Adipose tissue (tissue), 3 donors: ENCODE measurements at places on chromosomes 1 and 21. TPM values are rescaled to one million over a fixed set of nuclear protein-coding genes. Genes with fewer than 3 reads are reported as not detected.

GUCA2A gene
- not detected for polyA plus RNA-seq

NPHS2 gene
- polyA plus RNA-seq: not detected

CNR2 gene
- 0.11 TPM for polyA plus RNA-seq

CYP4A11 gene
- polyA plus RNA-seq: not detected

SHE gene
- 3.2 TPM for polyA plus RNA-seq

KIF21B gene
- 1.1 TPM for polyA plus RNA-seq

FHAD1 gene
- 0.11 TPM for polyA plus RNA-seq

DMBX1 gene
- polyA plus RNA-seq: not detected

ETV3L gene
- not detected for polyA plus RNA-seq

PDC gene
- polyA plus RNA-seq: not detected

GPR153 gene
- 3.7 TPM for polyA plus RNA-seq

FCRL1 gene
- polyA plus RNA-seq: 0.58 TPM

AKNAD1 gene
- polyA plus RNA-seq: not detected

SLFNL1 gene
- polyA plus RNA-seq: 0.34 TPM

TMEM39B gene
- polyA plus RNA-seq: 6.2 TPM

G0S2 gene
- polyA plus RNA-seq: 291 TPM

VANGL2 gene
- 1.9 TPM for polyA plus RNA-seq

TFF2 gene
- polyA plus RNA-seq: 0.94 TPM

PROK1 gene
- polyA plus RNA-seq: 5.1 TPM

GJA8 gene
- not detected for polyA plus RNA-seq

MMEL1 gene
- 7.0 TPM for polyA plus RNA-seq

SELP gene
- 20.7 TPM for polyA plus RNA-seq

PRELP gene
- polyA plus RNA-seq: 86.3 TPM

ITLN2 gene
- 0.21 TPM for polyA plus RNA-seq

SLAMF7 gene
- polyA plus RNA-seq: 0.35 TPM

FAM177B gene
- polyA plus RNA-seq: 2.1 TPM

CACNA1S gene
- polyA plus RNA-seq: under 0.01 TPM

GMEB1 gene
- 2.8 TPM for polyA plus RNA-seq

OR2AK2 gene
- not detected for polyA plus RNA-seq

CDK18 gene
- polyA plus RNA-seq: 9.6 TPM

PLA2G4A gene
- 6.0 TPM for polyA plus RNA-seq

LIN9 gene
- polyA plus RNA-seq: 1.2 TPM

CFAP107 gene
- polyA plus RNA-seq: not detected

CYP4Z1 gene
- 0.51 TPM for polyA plus RNA-seq

C1orf21 gene
- polyA plus RNA-seq: 86.3 TPM

F13B gene
- not detected for polyA plus RNA-seq

SLAMF9 gene
- not detected for polyA plus RNA-seq

AGTRAP gene
- polyA plus RNA-seq: 72.3 TPM

STYXL2 gene
- polyA plus RNA-seq: 0.04 TPM

SIK1 gene
- polyA plus RNA-seq: 9.7 TPM

YOD1 gene
- 1.9 TPM for polyA plus RNA-seq

MROH7 gene
- polyA plus RNA-seq: 0.22 TPM

LRRC40 gene
- 9.3 TPM for polyA plus RNA-seq

TRIM46 gene
- polyA plus RNA-seq: 0.16 TPM

OR6K3 gene
- polyA plus RNA-seq: not detected

SPRR2A gene
- polyA plus RNA-seq: not detected

CD1D gene
- polyA plus RNA-seq: not detected

TNFRSF18 gene
- polyA plus RNA-seq: 0.45 TPM

ERO1B gene
- polyA plus RNA-seq: 6.5 TPM

NAV1 gene
- polyA plus RNA-seq: 4.1 TPM
